ENCODE measurements at places on chromosomes 2 and 18.

DNA sequence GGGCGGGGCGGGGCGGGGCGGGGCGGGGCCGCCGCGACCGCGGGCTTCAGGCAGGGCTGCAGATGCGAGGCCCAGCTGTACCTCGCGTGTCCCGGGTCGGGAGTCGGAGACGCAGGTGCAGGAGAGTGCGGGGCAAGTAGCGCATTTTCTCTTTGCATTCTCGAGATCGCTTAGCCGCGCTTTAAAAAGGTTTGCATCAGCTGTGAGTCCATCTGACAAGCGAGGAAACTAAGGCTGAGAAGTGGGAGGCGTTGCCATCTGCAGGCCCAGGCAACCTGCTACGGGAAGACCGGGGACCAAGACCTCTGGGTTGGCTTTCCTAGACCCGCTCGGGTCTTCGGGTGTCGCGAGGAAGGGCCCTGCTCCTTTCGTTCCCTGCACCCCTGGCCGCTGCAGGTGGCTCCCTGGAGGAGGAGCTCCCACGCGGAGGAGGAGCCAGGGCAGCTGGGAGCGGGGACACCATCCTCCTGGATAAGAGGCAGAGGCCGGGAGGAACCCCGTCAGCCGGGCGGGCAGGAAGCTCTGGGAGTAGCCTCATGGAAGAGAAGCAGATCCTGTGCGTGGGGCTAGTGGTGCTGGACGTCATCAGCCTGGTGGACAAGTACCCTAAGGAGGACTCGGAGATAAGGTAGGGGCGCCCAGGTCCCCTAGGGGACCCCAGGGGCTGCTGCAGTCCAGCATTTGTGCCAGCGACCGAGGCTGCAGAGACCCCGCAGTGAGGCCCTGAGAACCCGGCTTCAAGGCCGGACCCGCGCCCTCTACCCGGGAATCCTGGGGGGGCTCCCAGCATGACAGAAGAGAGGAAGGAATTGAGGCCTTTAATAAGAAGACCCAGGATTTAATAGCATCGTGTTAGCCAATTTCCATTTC lies at the start of gene KHK:
TSS of gene KHK (plus strand) at position 49 of the 870 bp plus-strand sequence. CDS start at position 537, 488 bp downstream.
- DNase-seq, result no peak

- no peak for DNase-seq
These were observed 890.2 kb upstream of the VRK2 start for GRCh38 chr2:57156231-57156924.

DNA sequence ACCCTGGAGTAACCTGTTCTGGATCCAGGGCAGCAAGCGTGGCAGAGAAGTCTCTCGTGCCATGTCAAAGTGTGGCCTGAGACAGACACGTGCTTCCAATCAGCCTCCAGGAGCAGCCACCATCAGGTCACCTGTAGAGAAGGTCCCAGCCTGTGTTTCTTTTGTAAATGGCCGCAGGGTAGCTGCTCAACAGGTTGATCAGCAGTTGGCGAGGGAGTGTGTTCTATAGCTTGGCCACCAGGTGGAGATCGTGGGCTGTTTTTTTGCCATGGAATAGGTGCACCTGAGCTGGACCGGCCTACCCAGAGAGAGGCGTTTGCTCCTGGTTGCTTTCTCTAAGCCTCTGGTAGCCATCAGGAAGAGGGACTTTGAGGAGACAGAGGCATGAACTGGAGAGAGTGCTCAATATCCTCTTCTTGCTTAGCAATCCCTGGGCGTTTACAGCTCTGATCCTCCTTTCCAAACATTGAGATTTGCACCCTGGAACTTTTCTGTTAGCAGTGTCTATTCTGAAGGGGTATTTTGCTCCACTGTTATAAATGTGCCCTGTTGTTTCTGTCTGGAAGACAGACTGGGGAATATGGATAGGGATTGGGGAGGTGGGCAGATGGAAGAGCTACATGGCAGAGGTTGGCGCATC lies 34.2 kb upstream of the EN1 start:
- DNase-seq, result peak; percentile 18

DNA sequence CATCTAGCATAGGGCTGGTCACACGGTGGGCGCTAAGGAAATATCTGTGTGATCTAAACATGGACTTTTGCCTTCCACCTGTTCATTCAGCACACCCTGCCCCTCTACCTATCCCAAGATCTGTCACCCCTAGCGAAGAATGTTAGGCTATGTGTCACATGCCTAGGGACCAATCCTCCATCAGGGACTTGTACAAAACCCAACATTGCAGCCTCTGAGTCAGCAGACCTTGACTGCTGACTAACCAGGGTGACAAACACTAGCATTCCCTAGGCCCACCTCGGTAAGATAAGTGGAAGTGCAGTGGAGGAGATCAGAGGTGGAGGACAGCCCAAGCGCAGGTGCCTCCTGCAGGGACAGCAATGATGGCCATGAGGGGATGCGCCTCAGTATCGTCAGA lies 99.2 kb downstream of the SOX11 start:
- no peak for DNase-seq

DNA sequence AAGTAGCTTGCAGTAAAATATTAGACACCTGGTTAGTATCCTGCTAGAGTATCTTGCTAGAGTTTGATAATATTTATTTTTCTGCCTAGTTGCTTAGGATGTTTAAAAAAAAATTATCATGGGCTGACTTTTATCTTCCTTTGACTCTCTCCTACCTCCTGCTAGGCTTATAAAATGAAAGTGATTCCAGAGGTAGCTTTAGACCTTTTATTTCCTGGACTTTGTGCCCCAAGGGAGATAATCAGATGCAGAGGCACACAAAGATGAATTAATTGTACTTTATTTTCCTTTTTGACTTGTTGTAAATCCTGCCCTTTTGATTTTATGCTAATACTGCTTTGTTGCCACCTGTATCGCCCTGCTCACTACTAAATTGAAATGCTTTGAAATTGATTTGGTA lies 130.7 kb downstream of the WDSUB1 start:
- no peak for DNase-seq

All from LHCN-M2 (cell line).